ENCODE measurements at places on chromosomes 12 and 14.

- no peak for DNase-seq
Measured at GRCh38 chr14:97707603-97708002, 910.4 kb downstream of the VRK1 start.

DNA sequence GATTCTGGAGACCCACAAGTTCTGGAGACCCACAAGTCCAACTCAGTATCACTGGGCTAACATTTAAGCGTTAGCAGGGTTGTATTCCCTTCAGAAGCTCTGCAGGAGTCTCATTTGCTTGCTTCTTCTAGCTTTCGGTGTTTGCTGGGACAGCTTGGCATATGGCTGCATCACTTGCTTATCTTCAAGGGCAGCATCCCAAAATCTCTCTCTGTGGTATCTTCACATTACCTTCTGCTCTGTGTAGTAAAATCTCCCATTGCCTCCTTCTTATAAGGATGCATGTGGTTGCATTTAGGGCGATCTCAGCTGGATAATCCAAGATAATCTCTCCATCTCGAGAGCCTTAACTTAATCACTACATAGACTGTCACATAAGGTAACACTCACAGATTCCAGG, 7.3 kb upstream of the CNTN1 start:
- DNase-seq = no peak

- no peak for DNase-seq
Measured at GRCh38 chr12:32821293-32821692, 65.6 kb upstream of the YARS2 start.

DNA sequence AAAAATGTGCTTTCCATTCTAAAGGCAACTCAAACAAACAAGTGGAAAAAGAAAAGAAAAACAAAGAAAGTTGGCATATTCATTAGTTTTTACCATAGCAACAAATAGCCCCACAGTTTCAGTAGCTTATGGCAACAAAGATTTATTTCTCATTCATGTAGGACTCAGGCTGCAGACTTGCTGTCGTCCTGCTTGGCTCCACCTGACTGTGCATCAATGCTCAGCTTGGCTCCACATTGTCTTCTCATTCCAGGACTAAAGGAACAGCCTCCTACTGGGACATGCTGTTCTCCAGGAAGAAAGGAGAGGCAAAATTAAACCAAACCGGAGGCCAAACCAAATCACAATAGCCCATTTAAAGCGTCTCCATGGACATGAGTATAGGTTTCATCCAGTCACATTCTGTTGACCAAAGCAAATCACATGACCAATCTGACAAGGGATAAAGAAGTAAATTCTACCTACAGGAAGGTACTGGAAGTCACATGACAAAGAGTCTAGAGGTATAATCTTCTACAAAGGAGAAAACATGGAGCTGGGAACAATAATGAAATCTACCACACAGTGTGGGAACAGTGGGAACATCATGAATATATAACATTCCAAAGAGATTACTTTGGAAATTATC, 222.5 kb downstream of the PIK3C2G start:
- peak; percentile 11 for DNase-seq

- no peak for DNase-seq
Measured at GRCh38 chr14:89531661-89532335, 114.8 kb upstream of the FOXN3 start.

DNA sequence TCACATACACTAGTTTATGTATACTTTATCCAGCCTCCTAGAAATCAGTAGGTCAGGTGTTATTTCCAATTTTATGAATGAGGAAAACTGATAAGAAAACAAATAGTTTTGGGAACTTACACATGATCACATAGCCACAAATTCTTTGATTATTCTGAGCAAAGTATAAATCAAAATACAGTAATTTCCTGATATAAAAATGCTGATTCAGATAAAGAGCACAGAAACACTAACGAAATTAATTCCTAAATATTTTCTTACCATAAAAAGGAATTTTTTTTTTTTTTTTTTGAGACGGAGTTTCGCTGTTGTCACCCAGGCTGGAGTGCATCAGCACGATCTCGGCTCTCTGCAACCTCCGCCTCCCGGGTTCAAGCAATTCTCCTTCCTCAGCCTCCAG, 275.4 kb downstream of the SOX5 start:
- DNase-seq = no peak

GRCh38 chr14:95207475-95208233, 50.3 kb upstream of the DICER1 start:
- no peak for DNase-seq

DNA sequence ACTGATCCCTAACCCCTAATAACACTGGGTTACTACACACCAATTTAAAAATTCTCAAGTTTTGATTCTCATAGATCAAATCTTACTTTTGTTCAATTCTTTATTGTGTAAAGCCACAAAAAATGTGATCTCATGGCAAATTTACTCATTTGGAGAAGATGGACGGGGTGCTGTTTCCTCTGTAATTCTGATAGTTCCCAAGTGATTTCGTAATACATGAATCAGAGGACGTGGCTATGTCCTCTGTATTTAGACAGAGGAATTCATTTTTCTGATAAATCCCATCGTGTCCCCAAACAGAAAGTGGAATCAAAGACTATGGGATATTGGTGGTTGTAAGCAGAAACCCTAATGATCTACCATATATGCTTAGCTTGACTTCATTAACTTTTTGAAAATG, 76.6 kb upstream of the GNG2 start:
- DNase-seq = peak; percentile 64

DNA sequence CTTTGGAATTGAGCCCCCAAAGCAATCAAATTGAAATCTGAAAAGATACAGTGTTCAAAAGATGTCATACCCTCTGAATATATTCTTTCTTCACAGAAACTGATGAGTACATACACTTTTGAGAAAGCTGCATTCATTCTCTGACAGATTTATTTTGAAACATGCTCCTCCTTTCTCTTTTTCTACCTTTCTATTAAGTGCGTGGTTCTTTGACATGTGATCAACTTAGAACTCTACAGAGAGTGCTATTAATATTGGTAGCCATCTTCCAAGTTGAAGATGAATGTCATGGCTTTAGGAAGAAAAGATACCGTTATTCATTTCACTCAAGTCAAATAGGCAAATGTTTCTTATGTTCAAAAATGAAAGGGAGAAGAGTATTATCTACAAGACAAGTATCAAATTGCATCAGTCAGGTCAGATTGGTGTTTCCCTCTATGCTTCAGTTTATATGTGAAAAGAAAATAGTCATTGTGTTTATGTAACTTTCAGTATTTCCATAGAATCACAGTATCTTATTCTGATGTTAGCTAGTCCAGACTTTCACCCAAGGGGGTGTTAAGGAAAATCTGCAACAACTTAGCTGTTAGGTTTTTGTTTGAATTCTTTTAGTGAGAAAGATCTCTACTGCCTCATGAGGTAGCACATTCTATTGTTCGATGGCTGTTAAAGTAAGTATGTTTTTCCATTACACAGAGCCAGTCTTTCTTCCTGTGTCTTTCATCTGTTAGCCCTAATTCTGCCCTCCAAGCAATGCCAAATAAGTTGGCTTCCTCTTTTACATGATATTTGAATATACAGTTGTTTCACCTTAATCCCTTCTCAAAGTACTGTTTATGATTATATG, 55.4 kb upstream of the GARIN2 start:
- no peak for DNase-seq

GRCh38 chr14:30874999-30875787, 834 bp downstream of the COCH start:
- no peak for DNase-seq

GRCh38 chr14:52315355-52315718, 1.2 kb downstream of the PTGER2 start:
- DNase-seq = no peak

DNA sequence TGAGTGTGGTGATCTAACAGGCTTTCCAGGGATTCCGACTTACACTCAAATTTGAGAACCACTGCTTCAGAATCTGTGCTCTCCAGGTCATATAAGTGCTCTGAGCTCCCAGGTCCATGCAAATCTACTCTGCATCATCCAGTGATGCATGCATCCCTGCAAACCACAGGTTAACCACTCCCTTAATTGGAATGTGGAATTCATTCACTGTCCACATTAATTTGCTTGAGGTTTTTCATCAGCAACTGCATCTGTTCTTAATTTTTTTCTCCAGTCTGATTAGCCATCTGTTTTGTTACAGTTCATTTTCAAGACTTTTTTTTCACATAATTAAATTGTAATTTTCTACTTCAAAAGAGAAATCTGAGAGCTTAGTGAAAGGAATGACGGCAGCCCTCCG, 43.4 kb upstream of the RIN3 start:
- peak; percentile 94 for DNase-seq

DNA sequence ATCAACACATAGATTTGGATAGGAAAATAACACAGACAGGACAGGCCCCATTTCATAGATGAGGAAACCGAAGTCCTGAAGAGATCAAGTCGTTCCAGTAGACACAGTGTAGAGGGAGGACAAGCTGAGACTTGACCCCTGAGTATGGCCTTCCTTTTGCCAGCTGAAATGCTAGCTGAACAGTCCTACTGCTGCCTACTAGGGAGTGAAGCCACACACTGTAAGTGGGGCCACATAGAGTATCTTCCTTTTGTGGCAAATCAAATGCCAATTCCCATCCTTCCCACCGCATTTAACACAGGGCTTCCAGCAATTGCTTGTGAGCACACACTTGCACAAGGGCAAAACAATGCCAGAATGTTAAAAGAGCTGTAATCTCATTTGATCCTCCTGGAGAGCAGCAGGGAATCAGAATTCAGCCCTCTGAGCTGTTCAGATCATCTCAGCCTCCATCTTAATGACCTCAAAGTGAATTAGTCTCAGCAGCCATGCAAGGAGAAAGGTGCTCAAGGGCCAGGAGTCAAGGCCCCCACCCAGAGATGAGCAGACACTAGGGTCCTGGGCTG, 380.5 kb downstream of the EMP1 start:
- no peak for DNase-seq

DNA sequence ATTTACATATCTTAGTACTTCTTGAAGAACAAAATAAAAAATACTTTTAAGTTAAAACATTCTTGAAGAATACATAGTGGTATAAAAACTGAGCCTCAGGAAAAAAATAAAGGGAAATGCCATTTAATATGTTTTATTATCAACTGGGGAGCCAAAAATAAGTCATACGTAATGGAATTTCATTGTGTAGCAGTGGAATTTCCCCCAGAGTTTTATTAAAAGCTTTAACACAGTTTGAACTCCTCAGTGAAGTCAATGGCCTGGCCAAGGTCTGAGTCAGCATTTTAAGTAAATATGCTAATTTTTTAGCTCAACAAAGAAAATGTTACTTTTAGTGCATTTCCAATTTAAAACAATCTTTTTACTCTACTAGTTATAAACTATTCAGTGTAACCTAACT, 350.1 kb upstream of the ATP2B1 start:
- peak; percentile 92 for DNase-seq

GRCh38 chr14:105182296-105183020, 1.3 kb upstream of the NUDT14 start:
- DNase-seq = no peak

GRCh38 chr14:64520699-64521098, 16.1 kb downstream of the ZBTB1 start:
- no peak for DNase-seq

DNA sequence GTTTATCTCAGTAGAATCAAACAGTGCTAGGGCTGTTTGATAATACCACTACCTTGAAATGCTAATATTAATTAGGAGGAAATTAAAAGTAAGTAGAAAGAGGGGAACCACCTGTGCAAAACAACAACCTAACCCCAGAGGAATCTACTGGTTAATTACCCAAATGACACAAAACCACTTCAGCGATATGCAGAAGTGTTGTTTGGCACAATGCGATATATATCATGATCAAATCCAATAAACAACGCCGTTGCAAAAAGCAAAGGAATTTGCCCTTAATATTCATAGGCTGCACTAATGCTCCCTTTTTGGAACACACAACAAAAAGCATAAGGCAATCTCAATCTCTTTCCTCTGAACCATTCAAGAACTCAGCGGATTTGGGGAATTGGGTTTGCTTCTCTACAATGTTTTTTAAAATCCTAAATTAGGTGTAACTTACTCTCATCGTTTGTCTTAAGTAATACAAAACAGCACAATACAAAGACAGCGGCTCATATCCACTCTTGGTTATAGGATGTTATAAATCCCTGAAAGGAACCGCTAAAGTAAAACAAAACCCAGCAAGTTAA, 1.5 kb downstream of the MAP4K5 start:
- DNase-seq = peak; percentile 5

- no peak for DNase-seq
Measured at GRCh38 chr12:132710043-132710404, 618 bp upstream of the PGAM5 start.

GRCh38 chr14:99792551-99793212, 531 bp upstream of the EML1 start:
- DNase-seq = peak; percentile 18

DNA sequence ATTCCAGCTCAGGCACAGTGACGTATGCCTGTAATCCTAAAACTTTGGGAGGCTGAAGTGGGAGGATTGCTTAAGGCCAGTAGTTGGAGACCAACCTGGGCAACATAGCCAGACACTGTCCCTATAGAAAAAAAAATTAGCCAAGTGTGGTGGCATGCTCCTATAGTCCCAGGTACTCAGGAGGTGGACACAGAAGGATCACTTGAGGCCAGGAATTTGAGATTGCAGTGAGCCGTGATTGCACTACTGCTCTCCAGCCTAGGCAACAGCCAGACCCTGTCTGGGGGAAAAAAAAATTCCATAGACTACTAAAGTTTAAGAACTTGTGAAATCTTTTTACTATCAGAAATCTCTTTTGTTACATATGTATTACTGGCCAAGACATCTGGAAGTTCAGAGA, 6.6 kb downstream of the FAM177A1 start:
- DNase-seq = no peak

DNA sequence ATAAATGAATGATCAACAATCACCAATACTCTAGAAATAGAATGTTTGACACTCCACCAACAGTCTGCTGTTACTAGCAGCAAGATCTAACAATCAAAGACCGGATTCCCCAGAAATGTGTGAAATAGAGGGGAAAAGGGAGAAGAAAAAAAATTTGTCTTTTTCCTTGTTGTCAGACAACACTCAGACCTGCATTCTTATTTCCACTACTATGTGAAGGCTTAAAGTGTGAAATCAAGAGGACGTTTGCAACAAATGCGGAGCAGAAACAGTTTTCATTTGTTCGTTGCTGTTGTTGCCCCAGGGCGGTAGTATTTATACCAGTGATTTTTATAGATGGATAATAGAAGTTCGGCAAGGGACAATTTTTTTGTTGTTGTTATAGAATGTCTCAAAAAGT, 9.2 kb downstream of the NKX2-1 start:
- no peak for DNase-seq

GRCh38 chr12:120771097-120771496, 45.5 kb downstream of the ACADS start:
- DNase-seq = no peak

- DNase-seq = no peak
Measured at GRCh38 chr14:52227619-52228222, 39.8 kb upstream of the PTGDR start.

Data from fibroblast of skin of right quadriceps (primary cell).